ENCODE measurements at places on chromosomes 4 and X.

DNA sequence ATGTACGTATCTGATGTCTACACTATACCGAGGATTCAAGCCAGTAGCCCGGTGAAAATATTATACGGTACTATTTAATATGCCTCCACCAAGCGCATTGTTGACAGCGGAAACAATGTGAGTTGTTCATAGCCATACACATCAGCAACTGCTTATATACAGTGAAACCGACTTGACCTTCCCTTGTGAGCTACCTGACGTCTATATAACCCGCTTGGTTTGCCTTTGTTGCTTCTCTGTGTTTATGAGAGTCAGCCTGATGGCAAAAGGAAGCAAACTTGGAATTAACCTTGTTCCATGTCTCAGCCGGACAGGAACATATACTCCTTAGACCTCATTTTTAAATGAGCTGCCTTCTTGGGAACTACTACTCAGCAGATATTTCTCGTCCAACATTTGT is 211.8 kb downstream of the DCTD start:
- no peak for DNase-seq

DNA sequence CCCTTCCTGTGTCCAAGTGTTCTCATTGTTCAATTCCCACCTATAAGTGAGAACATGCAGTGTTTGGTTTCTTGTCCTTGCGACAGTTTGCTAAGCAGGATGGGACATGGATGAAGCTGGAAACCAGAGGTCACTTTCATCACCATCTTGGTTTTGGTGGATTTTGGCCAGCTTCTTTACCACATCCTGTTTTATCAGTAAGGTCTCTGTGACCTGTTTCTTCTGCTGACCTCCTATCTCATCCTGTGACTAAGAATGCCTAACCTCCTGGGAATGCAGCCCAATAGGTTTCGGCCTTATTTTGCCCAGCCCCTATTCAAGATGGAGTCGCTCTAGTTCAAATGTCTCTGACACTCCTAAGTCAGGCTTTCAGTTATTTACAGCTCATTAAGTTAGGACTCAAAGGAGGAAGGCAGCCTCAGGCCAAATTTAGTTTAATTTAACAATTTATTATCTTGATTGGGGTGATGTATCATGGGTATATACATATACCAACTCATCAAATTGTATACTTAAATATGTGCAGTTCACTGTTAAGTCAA is 169.9 kb upstream of the NDP start:
- no peak for DNase-seq

- no peak for DNase-seq
Observed at GRCh38 chr4:75898536-75898935, 3.7 kb downstream of the PPEF2 start.

GRCh38 chr4:67134616-67135015 is 410.7 kb downstream of the CENPC start:
- no peak for DNase-seq

DNA sequence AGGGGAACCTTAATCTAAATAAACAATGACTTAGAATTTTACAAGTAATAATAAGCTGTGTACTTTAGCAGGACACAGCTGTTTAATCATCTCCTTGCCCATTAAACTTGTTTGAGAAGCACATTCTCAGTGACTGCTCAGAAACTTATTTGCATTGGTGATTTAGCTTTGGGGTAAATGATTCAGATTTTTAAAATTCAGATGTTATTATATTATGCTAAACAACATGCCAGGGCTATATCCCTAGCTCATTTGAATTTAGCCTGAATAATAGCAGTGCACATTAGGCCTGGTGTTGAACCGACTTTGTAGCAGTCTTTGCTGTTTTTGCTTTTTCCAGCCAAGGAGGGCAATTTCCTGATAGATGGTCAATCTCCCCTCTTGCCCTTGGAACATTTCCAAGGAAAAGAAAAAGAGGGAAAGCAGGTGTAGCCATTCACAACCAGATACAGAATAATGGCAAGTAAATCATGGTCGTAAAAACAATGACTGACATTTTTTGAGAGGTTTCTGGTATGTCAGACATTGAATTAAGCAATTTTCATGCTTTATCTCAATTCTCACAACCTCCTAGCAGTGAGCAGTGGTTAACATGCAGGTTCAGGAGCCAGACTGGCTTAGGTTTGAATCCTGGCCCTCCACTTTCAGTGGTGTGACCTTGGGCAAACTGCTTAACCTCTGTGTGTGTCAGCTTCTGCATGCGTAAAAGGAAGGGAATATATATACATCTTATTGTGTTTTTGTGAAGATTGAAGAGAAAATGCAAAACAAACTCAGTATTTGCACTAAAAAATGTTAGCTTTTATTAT is 16.8 kb downstream of the ARHGEF38 start:
- DNase-seq = no peak

GRCh38 chr4:185885075-185885474 is 73.1 kb upstream of the SORBS2 start:
- no peak for DNase-seq

DNA sequence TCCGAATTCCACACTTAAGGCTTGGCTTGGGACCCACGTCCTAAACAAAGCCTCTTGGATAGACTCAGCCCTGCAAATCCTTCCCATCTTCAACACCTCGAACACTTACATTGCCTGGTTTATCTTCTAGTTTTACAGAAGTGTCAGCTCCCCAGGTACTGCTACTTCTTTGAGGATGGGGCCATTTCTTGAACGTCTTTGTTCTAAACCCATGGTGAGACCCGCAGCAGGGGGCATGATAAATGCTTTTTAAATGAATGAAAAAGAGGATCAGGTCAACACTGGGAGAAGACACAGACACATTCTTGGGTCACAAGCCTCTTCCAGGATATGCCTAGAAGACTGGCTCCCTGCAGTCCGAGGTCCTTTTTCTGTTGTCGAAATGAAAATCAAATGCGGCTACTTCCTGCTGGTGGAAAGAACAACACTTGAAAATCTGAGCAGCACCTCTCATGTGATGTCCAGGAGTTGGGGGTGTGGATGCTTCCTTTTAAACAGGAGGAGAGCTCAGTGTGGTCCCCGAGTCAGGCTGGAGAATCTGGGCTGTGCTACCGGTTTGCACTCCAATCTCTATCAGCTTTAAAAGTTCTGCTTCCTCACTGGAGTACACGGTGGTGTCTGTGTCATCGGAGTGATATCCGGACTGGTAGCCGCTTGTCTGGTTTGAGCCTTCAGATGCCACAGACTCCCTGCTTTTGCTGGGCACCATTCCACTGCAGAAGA is 45.8 kb downstream of the KDR start:
- DNase-seq = no peak

All from T-helper 1 cell (primary cell).